ENCODE measurements at places on chromosomes 7 and 10. TPM values are rescaled to one million over a fixed set of nuclear protein-coding genes. Genes with fewer than 3 reads are reported as not detected.

Gene GRM3
- total RNA-seq, result not detected

Gene ST8SIA6
- 0.15 TPM for total RNA-seq

Gene LIPN
- total RNA-seq, result not detected

Gene SEMA3E
- total RNA-seq, result not detected

Gene EPDR1
- 76.3 TPM for total RNA-seq

Gene PON1
- not detected for total RNA-seq

Gene PTPN20
- total RNA-seq, result 0.47 TPM

Gene CNPY1
- not detected for total RNA-seq

Gene PCDH15
- total RNA-seq, result not detected

Gene C10orf53
- not detected for total RNA-seq

Gene CPN1
- total RNA-seq, result not detected

Gene EBF3
- total RNA-seq, result 8.8 TPM

Gene ZP3
- total RNA-seq, result 2.2 TPM

All from smooth muscle cell of the coronary artery (primary cell).